ENCODE measurements at places on chromosomes 7 and 10.

DNA sequence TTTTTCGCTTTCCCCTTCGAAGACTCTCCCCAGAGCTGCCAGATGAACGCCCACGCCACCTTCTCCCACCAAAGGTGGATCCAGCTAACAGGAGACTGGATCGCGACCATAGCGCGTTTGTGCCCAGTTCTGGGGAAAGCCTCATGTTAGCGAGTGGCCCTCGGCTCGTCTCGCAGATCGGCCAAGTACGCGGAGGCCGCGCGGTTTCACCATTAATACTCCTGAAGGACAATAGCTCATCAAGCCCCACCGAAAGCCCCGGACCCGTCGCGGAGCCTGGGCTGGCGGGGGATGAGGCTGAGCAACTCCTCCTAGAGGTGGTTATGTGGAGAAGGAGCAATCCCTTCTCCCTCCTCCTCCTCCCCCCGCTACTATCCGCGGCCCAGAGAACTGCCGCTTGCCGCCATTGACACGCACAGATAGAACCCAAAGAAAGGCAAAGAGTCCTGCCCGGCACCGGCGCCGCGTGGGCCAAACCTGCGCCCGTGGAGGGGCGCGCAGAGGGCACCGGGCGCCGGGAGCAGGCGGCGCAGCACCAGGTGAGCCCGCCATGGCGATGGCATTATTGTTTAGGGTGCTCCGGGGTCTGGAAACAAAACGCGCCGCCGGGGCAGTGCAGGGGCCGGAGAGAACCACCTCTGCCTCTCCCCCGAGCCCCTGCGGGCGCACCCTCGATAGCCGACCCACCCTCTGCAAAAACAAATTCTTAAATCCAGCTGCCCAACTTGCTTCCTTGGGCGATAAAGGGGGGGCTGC is at the start of gene MACROH2A2:
Gene MACROH2A2 (plus strand): TSS at position 385 of the 756 bp plus-strand sequence. CDS start 22,813 bp downstream, outside the sequence.
- DNase-seq, result no peak

DNA sequence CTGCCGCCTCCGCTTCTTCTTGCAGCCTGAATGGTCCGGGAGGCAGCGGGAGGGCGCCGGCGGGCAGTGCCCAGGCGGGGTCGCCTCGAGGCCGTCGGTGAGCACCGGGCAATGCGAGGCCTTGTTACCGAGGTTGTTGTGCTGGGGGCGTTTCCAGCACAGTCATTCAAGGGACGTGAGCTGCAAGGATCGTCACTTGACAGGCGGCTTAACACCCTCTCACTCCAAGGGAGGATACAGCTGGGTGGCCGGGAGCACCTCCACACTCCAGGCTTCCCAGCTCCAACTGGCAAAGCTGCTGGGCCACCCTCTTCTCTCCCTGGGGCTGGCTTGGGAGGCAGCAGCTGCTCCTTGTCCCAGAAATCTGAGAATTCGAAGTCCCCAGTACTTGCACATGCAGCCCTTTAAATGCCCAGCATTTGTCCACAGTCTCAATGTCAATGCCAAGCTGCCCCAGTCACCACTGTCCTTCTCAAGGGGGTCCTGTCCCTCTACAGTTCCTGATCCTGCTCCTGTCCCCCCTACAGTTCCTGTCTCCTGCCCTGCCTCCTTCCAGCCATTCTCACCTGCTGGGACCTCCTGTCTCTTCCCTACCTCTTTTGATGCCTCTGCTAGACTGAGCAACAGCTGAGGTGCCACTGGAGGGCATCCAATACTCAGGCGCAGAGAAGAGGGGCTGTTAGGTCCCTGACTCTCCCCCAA is 4.4 kb upstream of the HOXA11 start:
- no peak for DNase-seq

GRCh38 chr10:30285970-30286369 is 63.1 kb downstream of the MTPAP start:
- DNase-seq, result no peak

DNA sequence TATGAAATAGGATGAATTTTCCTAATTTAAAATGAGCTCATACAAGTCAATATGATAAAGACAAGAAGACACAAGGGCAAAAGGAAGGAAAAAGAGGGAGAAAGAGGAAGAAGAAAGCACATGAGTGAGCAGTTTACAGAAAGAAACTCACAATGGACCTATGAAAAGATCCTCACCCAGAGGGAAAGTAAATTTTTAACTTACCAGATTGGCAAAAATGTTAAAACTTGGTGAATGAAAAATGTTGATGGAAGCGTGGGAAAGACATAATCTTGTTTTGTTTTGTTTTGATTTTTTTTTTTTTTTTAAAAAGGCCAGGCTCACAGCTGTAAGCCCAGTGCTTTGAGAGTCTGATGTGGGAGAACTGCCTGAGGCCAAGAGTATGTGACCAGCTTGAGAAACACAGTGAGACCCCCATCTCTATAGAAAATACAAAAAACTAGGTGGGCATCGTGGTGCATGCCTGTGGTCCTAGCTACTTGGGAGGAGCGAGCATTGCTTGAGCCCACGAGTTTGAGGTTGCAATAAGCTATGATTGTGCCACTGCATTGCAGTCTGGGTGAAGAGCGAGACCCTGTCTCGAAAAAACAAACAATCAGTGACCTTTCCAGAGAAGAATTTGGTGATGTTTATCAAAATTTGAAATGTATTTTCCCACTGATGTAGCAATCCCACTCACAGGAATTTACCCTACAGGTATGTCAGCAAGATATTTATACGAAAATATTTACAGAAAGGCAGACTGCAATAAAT is 152.9 kb upstream of the ASAH2 start:
- DNase-seq, result no peak

GRCh38 chr7:151058781-151059366 is 515 bp upstream of the SLC4A2 start:
- no peak for DNase-seq

GRCh38 chr10:22133749-22134624 is 83.8 kb downstream of the EBLN1 start:
- no peak for DNase-seq

- DNase-seq, result no peak
Measured at GRCh38 chr7:151198945-151199848, 11.1 kb downstream of the H2BK1 start.

DNA sequence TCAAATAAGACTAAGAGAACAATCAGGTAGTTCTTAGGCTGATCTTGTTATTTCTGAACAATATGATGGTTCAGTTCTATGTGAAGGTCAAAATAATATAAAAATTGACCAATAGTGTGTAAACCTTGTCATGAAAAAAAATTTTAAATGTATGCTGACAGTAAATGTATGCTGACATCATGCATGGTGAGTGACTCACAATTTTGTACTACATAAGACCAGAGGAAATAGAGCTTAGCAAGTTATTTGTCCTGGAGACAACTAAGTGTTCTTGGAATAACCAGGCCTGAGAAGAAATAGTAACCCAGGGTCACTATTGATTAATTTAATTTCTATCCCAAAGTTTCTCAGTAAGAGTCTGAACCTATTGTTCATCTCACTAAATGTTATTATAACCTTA is 182.2 kb upstream of the PCDH15 start:
- DNase-seq, result no peak

GRCh38 chr7:55020466-55020871 is 1.7 kb downstream of the EGFR start:
- no peak for DNase-seq

- DNase-seq, result peak; percentile 34
Measured at GRCh38 chr10:100510533-100511308, 8.9 kb downstream of the SEC31B start.

DNA sequence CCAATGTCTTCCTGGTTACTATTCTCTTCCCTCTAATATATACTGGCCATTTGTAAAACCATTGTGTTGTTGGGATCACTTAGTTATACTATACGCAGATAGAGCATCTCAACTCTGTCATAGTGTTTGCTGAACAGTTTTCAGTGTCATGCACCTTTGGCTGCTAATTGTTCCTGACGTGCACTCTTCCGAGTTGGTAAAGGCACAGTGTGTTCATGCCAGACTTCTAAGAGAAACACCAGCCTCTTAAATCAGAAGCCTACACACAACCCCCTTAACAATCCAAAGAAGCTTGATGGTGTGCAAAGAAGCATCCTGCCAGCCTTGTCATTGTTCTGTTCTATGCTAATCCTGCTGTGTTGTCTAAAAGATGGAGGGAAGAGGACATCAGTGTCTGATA is 131.1 kb downstream of the MAPK8 start:
- no peak for DNase-seq

GRCh38 chr7:125643302-125643701 is 713.7 kb upstream of the POT1 start:
- DNase-seq, result no peak

- DNase-seq, result no peak
Measured at GRCh38 chr7:120554960-120555571, 282.1 kb downstream of the KCND2 start.

GRCh38 chr7:47192978-47193377 is 388.9 kb downstream of the TNS3 start:
- no peak for DNase-seq

GRCh38 chr7:41629711-41630111 is 73.2 kb downstream of the INHBA start:
- DNase-seq, result no peak

DNA sequence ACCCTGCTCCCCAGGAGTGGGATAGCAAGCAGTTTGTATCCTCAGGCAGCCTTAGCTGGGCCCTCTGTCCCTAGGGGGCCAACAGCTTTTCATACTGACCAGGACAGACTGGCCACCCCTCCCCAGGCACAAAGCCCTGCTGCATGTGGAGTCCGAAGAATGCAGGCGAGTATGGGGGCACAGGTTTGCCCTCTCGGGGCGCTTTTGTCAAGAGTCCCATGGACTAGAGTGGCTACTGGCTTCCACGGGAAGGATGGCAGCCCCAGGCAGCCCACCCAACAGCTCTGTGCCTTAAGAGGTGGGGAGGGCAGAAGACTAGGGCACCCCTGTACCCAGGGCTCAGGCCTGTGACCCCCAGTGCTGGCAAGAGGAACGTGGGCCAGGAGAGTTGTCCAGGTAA is 10.7 kb downstream of the CXCL12 start:
- DNase-seq, result no peak

GRCh38 chr7:117038408-117038807 is 85.1 kb downstream of the ST7 start:
- DNase-seq, result no peak

DNA sequence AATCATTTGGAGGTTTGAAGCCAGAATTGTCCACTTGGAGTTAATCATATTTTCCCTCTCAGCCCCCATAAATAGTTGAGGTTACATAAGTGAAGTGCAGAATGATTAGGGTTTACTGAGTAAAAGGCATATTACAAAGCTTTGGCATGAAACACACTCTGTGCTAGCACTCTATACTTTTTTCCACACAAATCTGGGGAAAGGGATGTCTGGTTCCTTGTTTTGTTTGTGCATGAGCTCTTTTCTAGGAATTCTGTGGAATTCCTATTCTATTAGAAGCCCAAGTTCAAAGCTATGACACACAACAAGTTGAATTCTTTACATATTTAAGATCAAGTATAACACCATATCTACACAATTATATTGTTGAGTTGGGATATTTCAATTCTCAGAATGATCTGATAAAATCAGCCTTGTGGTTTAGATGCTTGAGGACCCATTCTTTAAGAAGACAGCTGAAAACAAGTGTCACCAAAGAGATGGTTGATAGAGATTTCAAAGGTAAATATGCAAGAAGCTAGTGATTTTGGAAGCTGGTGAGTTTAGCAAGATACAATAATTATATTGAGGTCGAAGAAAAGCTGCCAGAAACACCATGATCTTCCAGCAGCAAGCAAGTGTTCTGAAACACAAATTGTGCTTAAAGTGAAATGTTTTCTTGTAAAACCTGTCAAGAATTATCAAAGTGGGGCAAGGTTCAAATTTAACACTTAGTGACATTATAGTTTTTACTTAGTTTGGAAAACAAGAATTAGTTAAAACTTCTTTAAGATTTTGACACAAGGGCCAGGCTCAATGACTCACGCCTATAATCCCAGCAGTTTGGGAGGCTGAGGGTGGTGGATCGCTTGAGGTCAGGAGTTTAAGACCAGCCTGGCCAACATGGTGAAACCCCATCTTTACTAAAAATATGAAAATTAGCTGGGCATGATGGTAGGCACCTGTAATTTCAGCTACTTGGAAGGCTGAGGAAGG is 122.6 kb downstream of the INHBA start:
- no peak for DNase-seq

DNA sequence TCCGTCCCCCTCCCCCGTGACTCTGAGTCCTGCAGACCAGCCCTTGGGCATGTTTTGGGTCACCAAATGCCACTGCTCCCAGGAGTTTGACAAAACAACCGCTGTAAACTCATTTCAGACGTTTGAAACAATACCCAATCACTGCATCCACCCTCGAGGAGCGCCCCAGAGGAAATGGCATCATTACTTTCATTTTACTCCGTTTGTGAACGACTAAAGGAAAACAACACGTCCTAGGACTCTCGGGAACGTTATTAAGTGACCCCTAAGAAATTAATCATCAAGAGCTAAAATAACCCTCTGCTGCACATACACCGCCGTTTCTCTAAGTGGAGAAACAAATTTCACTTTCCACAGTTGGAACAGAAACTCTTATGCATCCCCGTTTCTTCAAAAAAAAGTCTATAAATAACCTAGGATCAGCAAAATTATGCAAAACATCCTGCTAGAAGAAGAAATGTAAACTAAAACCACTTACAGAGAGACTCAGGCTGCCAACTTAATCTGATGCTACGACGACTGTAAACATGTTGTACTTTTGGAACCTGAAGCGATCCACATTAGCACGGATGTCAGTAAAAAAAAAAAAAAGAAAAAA is 109.9 kb upstream of the EFCAB10 start:
- DNase-seq, result no peak

DNA sequence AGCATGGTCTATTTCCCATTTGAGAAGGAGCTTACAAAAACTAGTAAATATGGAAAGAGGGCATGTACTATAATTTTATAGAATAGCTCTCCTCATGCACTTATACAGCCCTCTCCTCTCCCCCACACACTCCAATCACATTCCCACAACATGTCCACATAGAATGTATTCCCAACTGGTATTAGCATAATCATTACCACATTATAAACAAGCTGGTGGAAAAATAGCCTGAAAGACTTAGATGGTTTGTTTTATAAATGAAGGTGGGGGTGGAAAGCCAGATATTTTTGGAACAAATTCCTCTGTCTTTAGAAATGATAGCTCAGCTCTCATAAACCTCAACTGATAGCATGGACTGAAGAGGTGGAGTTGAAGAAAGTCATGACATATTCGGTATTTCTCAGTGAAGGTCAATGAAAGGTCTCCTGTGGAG is 410.1 kb downstream of the SUGCT start:
- no peak for DNase-seq

GRCh38 chr7:98354511-98355249 is 46.2 kb downstream of the BAIAP2L1 start:
- no peak for DNase-seq

GRCh38 chr7:47435889-47436312 is 146.0 kb downstream of the TNS3 start:
- no peak for DNase-seq

- DNase-seq, result no peak
Measured at GRCh38 chr10:16968416-16969041, 151.3 kb upstream of the RSU1 start.

GRCh38 chr10:9060314-9060713 is 1005.8 kb downstream of the GATA3 start:
- DNase-seq, result no peak

Measured in stimulated activated CD4-positive, alpha-beta T cell treated with anti-CD3 and anti-CD28 coated beads, Interleukin-1b, Interleukin-23, amount 100 ng/mL, for 1 hour (primary cell).